ENCODE measurements at places on chromosomes 11 and 22.

GRCh38 chr11:91081440-91082043, 858.7 kb upstream of the CHORDC1 start:
- ATAC-seq, result no peak

DNA sequence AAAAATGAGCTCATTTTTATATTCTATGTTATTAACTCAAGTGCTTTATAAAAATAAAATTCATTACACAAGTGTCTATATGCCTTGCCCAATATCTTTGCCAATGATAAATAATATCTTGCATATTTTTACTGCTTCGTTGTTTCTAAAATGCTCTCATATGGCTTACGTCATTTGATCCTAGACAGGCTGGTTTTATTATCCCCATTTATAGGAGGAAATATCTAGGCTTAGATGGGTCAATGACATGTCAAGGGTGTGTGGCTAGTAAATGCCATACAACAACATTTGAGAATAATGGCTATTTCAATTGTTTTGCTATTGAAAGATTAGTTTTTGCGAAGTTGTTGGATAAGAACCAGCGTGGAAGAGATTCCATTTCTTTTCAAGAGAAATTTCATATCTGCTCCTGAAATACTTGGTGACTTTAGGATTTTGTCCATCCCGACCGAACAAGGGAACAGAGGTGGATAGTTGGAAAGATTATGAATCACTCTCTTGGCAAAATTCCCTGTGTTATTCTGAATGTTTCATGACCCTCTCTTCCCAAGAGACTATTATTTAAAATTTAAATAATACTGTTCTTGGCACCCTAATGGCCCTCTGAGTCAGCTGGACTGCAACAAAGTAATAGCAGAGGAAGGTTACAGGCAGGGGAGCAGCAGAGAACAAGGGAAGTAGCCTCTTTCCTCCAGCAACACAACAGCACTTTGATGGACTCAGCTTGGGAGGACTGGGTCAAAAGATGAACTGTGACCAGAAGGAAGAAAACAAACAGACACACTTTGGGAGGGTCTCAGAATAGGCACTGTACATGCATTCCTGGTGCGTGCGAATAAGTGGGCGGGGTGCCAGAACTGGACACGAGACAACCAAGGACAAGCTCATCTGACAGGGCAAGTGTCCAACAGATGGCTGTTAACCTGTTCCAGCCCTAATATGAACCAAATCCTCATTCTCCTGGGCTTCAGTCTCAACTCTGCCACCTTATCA, 94.5 kb downstream of the ME3 start:
- peak; percentile 74 for ATAC-seq

DNA sequence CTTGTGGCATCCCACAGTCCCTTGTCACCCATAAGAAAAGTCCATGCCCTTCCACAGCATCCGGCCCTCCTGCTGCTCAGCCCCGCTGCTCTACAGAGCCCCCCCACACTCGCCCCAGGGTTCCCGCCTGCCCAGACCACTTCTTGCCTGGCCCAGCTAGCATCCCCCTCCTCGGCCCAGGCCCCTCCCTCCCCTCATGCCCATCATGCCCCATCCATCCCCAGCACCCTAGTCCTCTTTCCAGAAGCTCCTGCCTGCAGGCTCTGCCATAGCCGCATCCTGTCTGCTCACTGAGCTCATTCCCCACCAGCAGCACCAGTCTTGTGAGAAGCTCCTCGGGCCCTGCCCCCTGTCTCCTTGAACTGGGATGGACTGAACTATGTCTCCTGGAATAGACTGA, 54.4 kb downstream of the LINC01488 start:
- ATAC-seq, result no peak

DNA sequence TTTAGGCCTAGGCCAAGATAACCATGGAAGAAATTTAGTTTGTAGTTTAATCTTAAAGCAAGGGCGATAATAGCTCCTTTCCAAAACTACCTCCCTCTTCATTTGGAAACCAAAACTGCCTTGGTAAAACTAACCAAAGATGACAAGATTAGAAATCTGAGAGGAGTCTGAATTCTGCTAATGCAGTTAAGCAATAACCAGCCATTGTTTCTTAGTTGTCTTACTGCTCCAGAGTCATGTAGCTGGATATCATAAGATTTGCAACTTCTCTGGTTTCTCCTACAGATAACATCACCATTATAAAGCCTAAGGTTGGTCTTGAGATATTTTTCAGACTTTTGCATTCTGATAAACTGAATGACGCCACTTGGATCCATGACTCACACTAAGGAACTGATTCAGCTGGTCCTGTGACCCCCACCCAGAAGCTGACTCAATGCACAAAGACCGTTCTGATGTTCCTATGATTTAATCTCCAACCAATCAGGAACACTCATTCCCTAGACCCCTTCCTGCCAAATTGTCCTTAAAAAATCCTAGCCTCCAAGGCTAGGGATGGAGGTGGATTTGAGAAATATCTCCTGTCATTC, 200.8 kb downstream of the LUZP2 start:
- no peak for ATAC-seq

DNA sequence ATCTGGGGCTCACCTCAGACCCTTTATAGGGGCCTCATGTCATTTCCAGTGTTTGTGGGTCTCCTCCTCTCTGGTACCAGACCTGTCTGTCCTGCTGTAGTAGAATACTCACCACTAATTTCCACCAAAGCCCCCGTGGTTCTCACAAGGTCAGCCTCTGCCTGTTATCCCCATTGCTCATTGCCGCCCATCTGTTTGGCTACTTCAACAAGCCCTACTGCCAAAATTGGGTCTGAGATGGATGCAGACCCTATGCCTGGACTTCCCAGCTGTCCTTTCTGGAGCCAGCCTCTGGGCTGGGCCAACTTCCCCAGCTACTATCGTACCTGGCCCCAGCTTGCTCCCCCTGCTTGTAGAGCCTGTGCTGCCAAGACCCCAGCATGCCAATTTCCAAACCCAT, 152.1 kb upstream of the ISX start:
- ATAC-seq, result no peak

DNA sequence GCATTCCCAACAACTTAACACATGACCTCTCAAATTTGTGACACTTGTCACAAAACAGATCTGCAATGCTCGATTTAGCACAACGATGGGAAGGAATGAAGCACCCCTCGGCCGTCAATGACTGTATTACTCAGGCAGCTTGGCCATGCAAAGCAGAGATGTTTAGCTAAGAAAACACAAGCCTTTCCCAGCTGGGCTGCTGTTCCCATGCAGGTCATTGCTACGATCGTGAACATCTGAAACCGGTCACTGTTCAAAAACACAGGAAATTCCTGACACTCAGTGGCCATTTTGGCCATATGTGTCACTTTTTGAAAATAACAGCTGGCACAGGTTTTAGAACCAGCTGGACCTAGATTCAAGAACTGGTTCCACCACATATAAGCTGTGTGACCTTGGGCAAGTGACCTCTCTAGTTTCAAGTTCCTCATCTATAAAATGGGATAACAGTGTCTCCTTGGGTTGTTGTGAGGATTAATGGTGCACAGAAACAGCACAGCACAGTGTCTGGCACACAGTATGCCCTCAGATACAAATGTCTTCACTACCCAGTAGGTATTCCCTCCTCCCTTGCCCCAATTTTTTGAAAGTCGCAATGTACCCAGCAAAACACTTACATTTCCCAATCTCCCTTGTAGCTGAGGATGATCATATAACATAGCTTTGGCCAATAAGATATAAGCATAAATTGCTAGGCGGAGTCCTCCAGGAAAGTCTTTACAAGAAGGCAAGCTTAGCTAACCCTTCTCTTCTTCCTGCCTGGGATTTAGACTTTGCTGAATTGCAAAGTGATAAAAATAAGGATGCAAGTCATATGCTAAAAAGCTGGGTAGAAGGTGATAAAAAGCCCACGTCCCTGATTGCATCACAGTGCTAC, 93.1 kb downstream of the C11orf58 start:
- peak; percentile 48 for ATAC-seq

DNA sequence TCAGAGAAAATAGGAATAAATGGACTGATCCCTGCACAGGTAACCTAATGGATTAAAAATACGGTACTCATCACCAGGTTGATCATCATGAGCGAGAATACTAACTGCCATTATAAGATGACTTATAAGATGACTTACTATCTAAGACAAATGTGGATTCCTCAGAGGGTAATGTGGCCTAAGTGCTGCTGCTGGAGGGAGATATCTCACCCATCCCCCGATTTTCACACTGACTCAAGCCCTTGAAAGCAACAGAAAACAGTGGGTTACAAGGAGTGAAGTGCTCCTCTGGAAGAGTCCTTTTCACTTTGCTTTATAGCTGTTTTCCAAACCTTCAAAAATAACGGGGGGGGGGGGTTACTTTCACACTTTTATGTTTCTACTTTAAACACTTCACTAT, 920 bp downstream of the TMEM218 start:
- ATAC-seq, result no peak

DNA sequence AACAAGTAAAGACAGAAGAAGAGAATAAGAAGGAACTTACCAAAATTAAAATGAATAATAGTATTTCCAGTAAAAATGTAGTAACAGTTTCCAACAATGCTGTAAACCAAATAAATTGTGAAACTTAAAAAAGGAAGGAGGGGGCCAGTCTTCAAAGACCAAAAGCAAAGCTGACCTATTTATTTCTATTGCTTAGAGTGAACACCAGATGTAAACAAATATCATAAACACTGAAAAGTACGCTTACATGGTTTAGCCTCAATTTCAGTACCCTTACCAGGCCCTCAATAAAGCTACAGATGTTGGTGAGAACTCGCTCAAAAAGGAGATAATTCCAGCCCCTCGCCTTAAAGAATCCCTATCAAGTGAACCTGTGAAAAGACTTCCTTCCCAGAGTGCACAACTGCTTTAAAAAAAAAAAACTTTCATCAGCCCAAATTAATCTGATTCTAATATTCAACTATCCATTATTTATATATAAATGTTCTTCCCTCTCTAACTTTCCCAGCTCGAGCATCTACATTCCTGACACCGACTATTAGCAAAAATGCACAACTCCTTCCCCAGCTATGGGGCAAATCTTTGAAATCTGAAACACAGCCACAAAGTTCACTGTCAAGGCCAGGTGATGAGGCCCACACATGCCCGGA, 2.4 kb downstream of the PHF21A start:
- ATAC-seq, result no peak

DNA sequence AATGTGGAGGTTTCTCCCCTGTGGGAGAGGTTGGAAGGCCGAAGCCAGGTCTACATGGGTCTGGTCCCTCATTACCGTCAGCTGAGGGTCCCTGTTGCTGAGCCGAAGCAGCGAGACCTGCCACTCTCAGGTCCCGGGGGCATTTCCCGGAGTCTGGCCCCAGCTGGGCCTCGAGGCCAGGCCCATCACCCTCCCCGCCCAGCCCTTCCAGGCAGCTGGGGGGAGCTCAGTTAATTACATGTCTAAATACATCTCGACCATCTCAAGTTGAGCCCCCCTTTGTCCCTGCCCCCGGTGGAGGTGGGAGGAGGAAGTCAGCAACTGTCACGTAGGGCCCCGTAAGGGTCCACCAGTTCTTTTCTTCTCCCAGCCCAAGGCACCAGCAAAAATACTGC, 3.6 kb downstream of the CDKN1C start:
- ATAC-seq, result no peak

DNA sequence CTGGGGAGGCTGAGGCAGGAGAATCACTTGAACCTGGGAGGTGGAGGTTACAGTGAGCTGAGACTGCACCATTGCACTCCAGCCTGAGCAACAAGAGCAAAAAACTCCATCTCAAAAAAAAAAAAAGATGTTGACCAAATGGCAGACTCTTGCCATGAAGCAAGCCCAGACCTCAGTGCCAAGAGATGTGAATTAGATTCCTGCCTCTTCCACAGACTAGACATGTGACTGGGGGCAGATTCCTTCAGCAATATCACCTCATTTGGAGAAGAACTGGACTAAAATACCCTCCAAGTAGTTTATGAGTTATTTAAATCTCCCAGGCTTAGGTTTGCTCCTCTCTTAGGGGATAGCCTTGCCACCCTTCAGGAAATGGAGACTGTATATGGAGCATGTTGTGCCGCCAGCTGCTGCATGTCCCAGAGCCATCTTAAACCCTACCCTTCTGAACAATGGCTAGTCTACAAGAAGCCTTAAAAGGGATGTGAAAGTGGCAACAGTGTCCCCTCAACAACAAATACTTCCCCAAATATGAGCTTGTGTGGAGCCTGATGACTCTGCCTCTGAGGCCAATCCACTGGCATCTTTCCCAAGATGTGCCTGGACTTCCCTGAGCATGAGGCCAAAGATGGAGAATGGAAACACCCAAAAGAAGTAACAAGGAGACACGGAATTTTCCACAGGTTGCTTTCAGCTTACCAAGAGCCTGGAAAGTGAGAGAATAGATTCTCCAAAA, 763 bp upstream of the MS4A7 start:
- ATAC-seq, result peak; percentile 52

DNA sequence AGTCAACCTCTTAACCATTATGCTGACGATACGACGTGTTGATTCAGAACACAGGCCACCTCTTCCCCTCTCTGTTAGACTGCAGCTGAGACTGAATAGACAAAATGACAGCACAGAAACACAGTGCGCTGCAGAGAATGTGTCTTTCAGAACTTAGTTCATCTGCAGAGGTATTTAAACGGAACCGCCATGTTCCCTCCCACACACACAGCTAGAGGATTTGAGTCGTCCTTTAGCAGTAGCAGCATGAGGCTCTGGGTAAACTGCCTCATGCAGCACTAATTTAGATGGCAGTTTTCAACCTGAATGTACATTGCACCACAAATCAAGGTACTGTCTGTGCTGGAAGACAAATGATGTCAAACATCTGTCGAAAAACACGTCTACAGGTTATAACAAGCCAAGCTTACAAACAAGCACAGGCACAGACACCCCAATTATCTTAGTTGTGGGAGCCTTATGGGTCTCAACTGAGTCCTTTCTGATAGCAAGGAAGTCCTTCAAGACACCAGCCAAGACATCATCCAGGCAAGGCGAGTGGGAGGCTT, 76.6 kb upstream of the LRRC4C start:
- ATAC-seq, result no peak

GRCh38 chr11:120841074-120841473, 182.8 kb upstream of the TBCEL start:
- no peak for ATAC-seq

GRCh38 chr11:2561696-2562581, 117.1 kb downstream of the KCNQ1 start:
- no peak for ATAC-seq

- ATAC-seq, result no peak
These were observed 5.1 kb upstream of the CHST1 start for GRCh38 chr11:45670386-45671135.

DNA sequence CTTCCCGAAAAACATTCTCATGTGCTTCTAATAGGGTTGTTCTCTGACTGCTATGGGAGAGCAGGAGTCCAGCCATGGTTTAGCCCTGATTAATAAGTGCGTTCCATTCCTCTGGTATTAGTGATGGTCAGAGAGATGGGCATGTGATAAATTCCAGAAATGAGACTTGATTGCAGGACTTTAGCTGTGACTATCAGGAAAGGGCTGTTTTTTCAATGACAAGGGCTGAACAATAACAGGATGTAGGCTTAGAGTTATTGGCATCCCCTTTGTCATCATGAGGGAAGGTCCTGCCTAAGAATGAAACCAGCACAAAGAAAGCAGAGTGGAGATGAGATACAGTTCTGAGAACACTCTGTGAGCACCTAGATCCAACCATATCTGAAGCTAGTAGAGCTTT, 494.6 kb downstream of the MIAT start:
- no peak for ATAC-seq

All from esophagus mucosa (tissue), 1 donor.